ENCODE measurements at places on chromosomes 16 and 17.

DNA sequence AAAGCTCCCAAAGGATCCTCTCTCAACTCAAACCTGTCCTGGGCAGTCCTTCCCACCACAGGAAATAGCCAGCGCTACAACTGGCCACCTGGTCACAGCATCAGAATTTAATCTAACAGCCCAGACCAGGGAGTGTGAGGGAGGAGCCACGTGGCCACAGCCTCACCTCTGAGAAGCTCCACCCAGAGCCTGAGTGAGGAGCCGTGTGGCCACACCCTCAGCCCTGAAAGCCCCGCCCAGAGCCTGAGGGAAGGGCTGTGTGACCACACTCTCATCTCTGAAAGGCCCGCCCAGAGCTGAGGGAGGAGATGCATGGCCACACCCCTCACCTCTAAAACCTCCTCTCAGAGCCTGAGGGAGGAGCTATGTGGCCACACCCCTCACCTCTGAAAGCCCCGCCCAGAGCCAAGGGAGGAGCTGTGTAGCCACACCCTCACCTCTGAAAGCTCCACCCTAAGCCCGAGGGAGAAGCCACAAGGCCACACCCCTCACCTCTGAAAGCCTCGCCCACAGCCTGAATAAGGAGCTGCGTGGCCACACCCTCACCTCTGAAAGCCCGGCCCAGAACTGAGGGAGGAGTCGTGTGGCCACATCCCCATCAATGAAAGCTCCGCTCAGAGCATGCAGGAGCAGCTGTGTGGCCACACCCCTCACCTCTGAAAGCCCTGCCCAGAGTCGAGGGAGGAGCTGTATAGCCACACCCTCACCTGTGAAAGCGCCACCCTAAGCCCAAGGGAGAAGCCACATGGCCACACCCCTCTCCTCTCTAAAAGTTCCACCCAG, 28.6 kb downstream of the SLC38A8 start:
- peak; percentile 6 for DNase-seq

DNA sequence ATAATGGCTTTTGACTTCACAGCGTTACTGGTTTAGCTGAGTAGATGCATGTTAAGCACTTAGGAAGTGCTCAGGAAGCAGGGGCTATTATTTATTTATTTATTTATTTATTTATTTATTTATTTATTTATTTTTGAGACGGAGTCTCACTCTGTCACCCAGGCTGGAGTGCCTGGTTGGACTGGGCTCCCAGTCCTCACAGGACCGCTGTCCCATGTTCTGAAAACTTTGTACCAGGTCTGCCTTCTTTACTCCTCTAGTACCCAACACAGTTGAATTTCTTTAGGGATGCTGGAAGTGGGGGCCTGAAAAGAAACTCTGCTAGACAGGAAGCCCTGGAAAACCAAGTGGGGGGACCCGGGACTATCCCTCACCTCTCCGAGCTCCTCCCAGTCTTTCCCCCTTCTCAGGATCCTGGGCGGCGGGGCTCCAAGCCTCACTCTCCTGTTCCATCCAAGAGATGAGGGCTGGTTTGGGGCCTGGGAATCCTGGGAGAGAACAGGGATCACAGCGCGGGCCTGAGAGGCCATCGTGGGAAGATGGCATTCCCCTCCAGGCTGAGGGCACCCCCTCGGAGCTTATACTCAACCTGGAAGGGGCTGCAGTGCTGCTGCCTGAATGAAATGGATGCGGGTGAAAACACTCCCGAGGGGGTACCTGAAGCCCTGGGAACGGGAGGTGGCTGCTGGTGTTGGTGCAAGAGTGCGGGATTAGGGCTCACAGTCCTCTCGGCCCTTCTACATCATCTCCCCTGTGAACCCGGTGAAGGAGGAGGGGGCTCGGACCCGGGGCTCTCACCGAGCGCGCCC, 674 bp downstream of the ZNF688 start:
- no peak for DNase-seq

GRCh38 chr17:73696251-73696650, 52.0 kb upstream of the SDK2 start:
- DNase-seq, result no peak

DNA sequence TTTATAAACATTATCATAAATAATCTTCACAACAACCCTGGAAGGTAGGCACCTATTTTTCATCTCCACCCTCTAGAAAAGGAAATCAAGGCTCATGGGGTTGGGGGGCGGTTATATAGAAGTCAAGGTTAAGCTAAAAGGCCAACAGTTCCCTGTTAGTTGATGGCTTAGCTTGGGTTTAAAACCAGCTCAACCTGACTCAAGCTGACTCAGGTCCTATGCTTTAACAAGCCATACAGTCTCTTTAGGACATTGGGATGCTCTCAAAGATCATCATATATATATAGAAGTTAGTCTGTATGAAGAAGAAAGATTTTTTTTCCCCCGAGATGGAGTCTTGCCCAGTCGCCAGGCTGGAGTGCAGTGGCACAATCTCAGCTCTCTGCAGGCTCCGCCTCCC, 44.8 kb upstream of the MED13 start:
- DNase-seq, result no peak

DNA sequence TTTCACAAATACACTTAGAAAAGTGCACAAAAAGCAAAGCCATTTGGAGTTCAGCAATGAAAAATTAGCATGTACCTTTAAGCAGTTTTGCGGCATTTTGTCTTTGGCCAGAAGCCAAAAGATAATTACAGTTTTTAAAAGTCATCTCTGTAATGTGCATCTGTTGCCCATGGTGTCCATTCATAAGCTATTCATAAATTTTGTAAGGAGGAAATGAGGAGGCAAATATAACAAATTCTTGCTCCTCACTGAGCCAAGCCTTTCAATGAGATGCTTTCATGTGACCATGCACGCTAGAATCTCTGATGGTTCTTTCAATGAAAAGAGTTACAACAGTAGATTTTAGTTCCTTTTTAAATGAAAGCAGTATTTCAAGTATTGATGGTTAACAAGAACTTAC, 247.1 kb upstream of the MON1B start:
- DNase-seq, result no peak

- DNase-seq, result no peak
Observed at GRCh38 chr17:13541032-13541480, 60.7 kb downstream of the HS3ST3A1 start.

- DNase-seq, result no peak
Observed at GRCh38 chr16:1990351-1991134, 773 bp downstream of the SYNGR3 start.

GRCh38 chr17:51840688-51841087, 317.8 kb downstream of the CA10 start:
- no peak for DNase-seq

GRCh38 chr16:85072076-85072860, 40.0 kb downstream of the CIBAR2 start:
- DNase-seq, result no peak

- DNase-seq, result no peak
Observed at GRCh38 chr16:24537474-24538337, 1.7 kb upstream of the RBBP6 start.
